ENCODE measurements at places on chromosomes 5 and 9.

- no peak for DNase-seq
These were observed 340.3 kb downstream of the KCTD16 start for GRCh38 chr5:144510845-144511579.

DNA sequence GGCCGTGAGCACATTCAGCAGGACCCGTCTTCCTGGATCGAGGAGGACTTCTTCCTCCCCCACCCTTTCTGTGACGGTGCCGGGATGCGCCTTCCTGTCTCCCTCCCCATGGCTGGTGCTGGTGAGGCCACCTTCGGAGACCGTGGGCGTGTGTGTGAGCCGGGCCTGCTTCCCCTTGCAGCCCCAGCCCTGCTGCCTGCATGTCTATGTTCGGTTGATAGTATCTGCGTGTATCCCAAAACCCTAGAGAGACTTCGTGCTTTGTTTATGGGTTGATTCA, 12.8 kb downstream of the CEP72 start:
- no peak for DNase-seq

DNA sequence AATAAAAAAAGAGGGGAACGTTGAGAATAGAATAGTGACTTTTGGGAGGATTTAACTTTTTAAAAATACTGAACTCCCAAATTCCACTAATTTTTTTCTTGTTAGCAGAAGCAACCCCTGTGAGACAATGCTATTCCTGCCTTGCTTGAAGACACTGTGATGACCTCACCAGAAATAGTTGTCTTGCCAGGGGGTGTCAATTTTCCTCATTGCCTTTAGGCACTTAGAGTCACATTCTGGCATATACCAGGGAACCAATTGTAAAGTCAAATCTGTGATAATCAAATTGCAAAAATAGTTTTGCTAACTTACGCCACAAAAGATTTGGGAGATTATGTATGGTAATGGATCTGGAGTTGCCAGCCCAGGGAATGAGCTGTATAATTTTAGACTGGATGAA, 42.8 kb upstream of the RPS23 start:
- no peak for DNase-seq

- no peak for DNase-seq
These were observed 219.3 kb upstream of the CDH9 start for GRCh38 chr5:27257696-27258095.

DNA sequence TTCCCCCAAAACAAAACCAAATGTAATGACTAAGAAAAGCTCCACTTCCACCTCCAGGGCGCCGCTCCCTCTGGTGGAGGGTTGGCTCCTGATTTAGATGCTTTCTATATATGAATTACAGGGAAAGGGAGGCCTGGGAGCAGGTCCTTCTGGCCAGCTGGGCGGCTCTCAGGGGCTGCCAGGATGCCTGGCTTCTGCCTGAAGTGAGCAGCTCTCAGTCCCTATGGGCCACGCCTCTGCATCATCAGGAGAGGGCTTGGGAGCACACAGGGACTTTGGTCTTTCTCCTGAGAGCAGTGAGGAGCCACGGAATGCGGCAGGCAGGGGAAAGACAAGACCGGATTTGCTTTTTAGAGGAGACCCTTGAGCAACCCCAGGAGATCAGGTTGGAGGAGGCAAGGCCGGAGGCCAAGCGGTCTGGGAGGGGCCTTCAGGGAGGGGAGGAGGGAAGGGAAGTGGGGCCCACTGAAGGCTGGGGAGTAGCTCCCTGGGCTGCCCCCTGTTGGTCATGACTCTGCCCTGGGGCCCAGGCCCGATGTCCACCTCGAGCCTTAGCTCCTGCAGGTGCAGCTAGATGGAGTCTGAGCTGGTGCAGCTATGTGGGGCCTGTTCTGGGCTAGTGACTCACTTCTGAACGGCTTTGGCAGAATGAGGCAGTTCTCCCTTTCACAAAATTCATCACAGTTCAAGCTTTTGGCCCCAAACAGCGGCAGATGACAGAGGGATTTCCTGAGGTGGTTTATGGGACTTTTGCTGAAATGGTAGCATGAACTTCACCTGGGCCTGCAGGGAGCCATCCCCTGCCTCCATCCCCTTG, 11.3 kb upstream of the GRHPR start:
- DNase-seq = no peak

GRCh38 chr5:40853632-40854192, 12.5 kb downstream of the CARD6 start:
- no peak for DNase-seq
